ENCODE measurements at places on chromosomes 13 and 19. TPM values are rescaled to one million over a fixed set of nuclear protein-coding genes. Genes with fewer than 3 reads are reported as not detected.

Gene RYR1
- total RNA-seq: 1.7 TPM

Gene KLHL1
- 0.14 TPM for total RNA-seq

DNA sequence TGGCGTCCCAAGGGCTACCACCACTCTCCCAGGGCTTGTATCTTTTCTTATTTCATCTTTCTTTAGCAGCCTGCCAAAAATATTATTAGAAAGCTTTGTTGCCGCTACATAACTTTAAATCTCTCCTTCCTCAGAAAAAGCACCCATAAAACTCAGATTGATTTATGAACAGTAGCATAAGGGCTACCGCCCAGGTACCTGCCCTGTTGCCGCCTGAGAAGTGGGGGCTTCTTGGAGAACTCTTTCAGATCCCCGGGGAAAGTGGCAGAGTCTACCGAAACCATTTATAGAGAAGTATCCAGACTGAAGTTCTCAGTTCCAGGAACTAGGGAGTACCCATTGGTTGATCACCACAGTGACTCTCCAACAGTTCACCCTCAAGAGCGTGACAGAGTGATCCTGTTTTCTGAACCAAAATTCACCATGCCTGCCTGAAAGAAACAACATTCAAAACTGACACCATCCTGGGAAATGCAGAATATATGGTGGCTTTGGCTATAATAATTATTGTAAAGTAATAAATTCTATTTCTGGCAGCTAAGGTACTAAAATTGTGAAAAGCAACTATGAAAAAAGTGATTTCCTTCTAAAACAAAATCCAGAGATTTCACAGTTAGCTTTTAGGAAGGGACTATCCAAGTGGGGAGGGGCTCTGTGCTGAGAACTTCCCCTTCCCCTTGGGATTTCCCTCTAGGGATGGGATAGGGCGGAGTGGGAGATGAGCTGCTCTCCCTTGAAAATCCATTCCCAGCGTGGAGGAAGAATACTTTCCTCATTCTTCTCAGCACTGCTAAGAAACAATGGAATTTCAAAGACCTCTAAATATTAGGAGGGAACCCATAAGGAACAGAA, 877 bp upstream of the N4BP2L1 start:
- H3K36me3 ChIP-seq: no peaks in the 10 kb centered on the region
- peak overlapping the region; percentile 90 for H3K27ac ChIP-seq
- peak overlapping the region; percentile 87 for H3K4me3 ChIP-seq
- no peaks in the 10 kb centered on the region for H3K27me3 ChIP-seq
- peak; percentile 52 for DNase-seq
- H3K4me1 ChIP-seq: peaks cover 37% of the 10 kb centered on the region

DNA sequence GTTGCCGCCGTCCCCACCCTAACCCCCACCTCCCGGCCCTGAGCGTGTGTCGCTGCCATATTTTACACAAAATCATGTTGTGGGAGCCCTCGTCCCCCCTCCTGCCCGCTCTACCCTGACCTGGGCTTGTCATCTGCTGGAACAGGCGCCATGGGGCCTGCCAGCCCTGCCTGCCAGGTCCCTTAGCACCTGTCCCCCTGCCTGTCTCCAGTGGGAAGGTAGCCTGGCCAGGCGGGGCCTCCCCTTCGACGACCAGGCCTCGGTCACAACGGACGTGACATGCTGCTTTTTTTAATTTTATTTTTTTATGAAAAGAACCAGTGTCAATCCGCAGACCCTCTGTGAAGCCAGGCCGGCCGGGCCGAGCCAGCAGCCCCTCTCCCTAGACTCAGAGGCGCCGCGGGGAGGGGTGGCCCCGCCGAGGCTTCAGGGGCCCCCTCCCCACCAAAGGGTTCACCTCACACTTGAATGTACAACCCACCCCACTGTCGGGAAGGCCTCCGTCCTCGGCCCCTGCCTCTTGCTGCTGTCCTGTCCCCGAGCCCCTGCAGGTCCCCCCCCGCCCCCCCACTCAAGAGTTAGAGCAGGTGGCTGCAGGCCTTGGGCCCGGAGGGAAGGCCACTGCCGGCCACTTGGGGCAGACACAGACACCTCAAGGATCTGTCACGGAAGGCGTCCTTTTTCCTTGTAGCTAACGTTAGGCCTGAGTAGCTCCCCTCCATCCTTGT, 6.4 kb downstream of the YIPF2 start:
- H3K4me1 ChIP-seq: peaks cover under 1% of the 10 kb centered on the region
- no peak overlapping the region for H3K4me3 ChIP-seq
- no peaks in the 10 kb centered on the region for H3K27me3 ChIP-seq

- H3K27ac ChIP-seq: no peak overlapping the region
- H3K27me3 ChIP-seq: peaks cover 67% of the 10 kb centered on the region
- H3K4me1 ChIP-seq: peaks cover 8% of the 10 kb centered on the region
- no peak overlapping the region for H3K4me3 ChIP-seq
Measured at GRCh38 chr19:1768248-1768647, 14.9 kb downstream of the ONECUT3 start.

GRCh38 chr13:110885516-110885915, 29.4 kb downstream of the ANKRD10 start:
- no peak overlapping the region for H3K4me3 ChIP-seq
- peaks cover 5% of the 10 kb centered on the region for H3K36me3 ChIP-seq
- no peak for DNase-seq
- H3K27me3 ChIP-seq: no peaks in the 10 kb centered on the region
- no peak overlapping the region for H3K27ac ChIP-seq

DNA sequence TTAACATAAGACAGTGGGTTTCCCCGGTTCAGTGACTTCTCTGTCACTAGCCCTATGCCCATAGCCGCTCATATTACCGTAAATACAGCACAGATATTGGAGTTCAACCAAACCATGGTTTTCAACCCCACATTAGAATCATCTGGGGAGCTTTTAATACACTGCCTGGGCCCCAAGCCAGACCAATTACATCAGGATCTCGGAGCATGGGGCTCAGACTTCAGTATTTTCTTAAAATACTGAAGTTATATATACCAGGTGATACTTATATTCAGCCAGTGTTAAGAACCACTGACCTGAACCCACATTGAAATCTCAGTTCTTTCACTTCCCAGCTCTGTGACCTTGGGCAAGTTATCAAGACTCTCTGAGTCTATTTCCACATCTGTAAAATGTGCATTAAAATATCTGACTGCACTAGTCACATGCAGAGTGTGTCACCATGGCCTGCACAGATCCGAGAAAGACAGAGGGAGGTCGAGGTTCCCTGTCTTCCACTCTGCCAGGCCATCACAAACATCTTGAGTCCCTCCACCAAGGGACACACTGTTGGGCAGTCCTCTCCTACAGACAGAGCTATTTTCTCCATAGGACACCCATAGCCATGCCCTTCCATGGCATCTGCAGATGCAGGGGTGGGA, 32.2 kb upstream of the IPO5 start:
- no peak overlapping the region for H3K27ac ChIP-seq
- no peaks in the 10 kb centered on the region for H3K27me3 ChIP-seq
- no peaks in the 10 kb centered on the region for H3K4me1 ChIP-seq
- H3K4me3 ChIP-seq: no peak overlapping the region

GRCh38 chr19:38201731-38202130, 22.3 kb downstream of the DPF1 start:
- no peak overlapping the region for H3K4me3 ChIP-seq
- peaks cover 4% of the 10 kb centered on the region for H3K27me3 ChIP-seq
- H3K4me1 ChIP-seq: no peaks in the 10 kb centered on the region
- DNase-seq: no peak
- H3K36me3 ChIP-seq: peaks cover 100% of the 10 kb centered on the region

DNA sequence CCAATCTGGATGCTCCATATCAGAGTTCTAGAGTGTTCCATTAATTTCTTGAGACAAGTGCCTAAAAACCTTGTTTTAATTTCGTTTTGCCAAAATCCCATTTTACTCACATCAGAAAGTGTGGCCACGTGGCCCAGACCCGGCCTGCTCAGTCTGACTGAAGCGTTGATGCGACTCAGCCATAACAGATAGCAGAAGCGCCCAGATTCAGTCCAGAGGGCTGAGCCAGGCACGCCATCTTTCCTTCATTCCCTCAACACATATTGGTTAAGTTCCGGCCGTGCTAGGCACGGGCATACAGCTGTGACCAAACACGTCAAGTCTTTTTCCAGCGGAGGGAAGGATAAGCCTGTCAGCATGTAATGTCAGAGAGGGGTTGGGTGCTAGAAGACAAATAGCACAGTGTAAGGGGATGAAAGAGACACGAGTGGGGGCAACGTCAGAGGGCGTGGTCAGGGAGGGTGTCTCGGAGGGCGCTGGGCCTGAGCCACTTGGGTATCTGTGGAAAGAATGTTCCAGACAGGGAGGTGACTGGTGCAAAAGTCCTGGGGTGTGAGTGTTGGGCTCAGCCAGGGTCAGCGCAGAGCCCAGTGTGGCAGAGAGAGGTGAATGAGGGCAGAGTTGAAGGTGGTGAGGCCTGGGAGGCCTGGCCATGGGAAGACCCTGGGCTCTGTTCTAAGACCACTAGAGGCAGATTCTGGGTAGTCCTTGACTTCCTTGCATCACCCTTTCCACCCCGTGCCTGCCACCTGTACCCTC, 3.1 kb downstream of the F10 start:
- peaks cover 9% of the 10 kb centered on the region for H3K27me3 ChIP-seq
- no peak overlapping the region for H3K4me3 ChIP-seq
- H3K36me3 ChIP-seq: no peaks in the 10 kb centered on the region
- H3K4me1 ChIP-seq: peaks cover 30% of the 10 kb centered on the region

DNA sequence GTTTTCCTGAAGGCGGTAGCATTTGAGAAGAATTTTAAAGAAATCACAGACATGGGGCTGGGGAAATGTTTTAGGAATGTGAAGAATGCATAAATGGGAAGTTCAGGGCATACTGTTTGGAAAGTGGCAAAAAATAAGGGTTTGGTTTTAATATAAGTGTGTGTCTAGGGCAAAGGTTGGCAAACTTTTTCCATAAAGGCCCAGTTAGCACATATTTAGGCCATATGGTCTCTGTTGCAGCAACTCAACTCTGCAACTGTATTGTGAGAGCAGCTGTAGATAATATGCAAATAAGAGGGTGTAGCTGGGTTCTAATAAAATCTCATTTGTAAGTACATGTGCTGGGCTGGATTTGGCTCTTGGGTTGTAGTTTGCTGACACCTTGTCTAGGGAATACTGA, 521.9 kb downstream of the DIAPH3 start:
- no peaks in the 10 kb centered on the region for H3K4me1 ChIP-seq
- H3K4me3 ChIP-seq: no peak overlapping the region
- no peak for DNase-seq
- no peak overlapping the region for H3K27ac ChIP-seq

DNA sequence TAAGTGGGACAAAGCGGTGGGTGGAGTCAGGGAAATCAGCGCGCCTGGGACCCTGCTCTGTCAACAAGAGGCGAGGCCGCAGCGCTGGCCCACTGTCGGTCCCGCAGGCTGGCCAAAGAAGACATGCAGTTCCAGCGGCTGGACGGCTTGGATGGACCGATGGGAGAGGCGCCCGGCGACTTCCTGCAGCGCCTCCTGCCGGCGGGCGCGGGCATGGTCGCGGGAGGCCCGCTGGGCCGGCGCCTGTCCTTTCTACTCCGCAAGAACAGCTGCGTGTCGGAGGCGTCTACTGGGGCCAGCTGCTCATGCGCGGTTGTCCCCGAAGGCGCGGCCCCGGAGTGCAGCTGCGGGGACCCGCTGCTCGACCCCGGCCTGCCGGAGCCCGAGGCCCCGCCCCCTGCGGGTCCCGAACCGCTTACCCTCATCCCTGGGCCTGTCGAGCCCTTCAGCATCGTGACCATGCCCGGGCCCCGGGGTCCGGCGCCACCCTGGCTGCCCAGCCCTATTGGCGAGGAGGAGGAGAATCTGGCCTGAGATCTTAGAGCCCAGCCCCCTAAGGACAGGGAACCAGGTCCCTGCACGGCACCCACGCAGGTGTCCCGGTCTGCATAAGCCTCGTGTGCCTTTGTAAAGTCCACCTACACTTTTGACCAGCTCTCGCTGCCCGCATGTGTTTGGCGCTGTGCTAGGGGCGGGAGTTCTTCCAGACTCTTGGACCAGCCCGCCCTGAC, 6.1 kb downstream of the BEST2 start:
- H3K27ac ChIP-seq: no peak overlapping the region
- H3K4me3 ChIP-seq: peak overlapping the region; percentile 44
- H3K4me1 ChIP-seq: peaks cover 12% of the 10 kb centered on the region
- peak; percentile 88 for DNase-seq
- peaks cover 8% of the 10 kb centered on the region for H3K36me3 ChIP-seq

DNA sequence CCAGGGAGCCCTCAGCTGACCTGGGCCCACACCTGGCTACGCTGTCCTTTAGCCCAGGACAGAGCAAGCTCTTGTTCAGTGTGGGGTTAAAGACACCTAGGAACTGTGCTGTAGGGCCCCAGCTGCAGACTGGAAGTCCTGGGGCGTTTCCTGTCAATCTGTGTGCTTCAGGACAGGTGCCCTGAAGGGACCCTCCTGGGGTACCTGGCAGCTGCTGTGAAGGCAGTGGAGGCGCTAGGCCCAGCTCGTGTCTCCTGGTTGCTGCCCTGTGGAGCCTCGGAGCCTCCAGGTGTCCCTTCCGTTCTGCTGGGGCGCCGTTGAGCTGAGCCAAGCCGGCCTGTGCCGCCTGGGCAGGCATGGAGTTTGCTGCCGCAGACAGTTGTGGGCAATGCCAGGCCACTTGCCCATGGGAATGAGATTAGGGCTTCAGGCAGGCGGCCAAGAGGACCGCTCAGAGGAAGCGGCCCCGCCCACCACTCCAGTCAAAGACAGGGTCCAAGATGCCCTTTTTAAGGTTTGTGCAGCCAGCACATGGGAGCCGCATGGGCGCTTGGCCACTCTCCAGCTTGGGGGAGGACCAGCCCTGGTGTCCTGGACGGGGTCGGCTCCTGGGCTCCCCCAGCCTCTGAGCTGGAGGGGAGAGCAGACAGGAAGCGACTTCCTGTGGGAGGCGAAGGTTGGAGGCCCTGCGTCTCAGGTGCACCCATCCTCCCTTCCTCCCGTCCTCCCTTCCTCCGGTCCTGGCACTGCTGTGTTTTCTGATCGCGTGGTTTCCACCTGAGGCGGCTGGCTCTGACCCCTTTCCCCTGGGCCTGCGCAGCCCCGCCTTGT, 4.0 kb downstream of the PTBP1 start:
- peak; percentile 84 for DNase-seq
- peak overlapping the region; percentile 96 for H3K27ac ChIP-seq
- H3K4me3 ChIP-seq: peak overlapping the region; percentile 22
- H3K4me1 ChIP-seq: peaks cover 64% of the 10 kb centered on the region

DNA sequence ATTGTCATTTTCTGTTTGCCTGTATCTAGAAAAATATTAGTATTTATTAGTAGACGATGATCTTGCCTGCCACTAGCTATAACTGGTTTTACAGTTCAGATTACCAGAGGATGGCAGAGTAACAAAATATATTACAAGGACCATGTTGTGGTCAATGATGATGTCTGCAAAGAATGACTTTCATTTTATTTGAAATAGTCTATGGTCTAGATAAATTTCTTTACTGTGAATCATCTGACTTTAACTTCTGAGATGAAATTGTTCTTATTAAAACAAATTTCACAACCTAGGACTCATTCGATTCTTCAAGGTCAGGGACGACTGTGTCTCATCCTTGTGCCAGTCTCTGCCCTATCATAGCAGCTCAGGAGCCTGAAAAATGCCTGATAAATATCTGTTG, 637.8 kb upstream of the KLF12 start:
- H3K27ac ChIP-seq: no peak overlapping the region
- no peaks in the 10 kb centered on the region for H3K36me3 ChIP-seq
- H3K4me3 ChIP-seq: no peak overlapping the region
- DNase-seq: no peak
- H3K27me3 ChIP-seq: no peaks in the 10 kb centered on the region
- no peaks in the 10 kb centered on the region for H3K4me1 ChIP-seq

All from stomach (tissue), 19 donors.